ENCODE measurements at places on chromosomes 4 and X. TPM values are rescaled to one million over a fixed set of nuclear protein-coding genes. Genes with fewer than 3 reads are reported as not detected.

GRCh38 chr4:27085396-27085795 is 224.8 kb downstream of the STIM2 start:
- no peak for DNase-seq

PHOX2B gene
- not detected for total RNA-seq

XAGE1A gene
- total RNA-seq = not detected

- DNase-seq = no peak
Observed at GRCh38 chr4:173332021-173332487, 2.1 kb downstream of the HMGB2 start.

DNA sequence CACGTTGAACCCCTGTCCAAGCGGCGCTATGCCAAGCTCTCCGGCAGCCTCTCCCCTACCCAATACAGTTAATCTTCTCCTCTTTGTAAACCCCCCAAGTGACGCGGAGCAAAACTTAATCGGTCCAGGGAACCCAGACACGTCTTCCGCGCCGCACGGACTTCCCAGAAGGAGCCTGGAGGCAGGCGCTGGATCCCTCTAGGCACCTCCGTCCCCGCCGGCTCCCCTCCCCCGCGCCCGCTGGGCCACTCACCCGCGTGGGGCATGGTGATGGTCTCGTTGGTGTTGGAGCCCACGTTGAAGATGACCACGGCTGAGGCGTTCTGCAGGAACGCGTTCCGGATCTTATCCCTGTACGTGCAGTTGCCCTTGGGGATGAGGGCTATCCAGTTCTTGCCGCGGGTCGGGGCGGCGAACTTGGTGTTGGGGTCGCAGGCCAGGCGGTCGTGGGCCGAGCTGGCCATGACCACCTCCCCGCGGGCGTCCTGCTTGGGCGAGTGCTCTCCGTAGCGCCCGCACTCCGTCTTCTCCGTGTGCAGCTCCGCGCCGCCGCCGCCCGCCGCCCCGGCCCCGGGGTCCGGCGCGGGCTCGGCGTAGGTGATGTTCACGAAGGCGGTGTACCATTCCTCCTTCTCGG is 1.1 kb downstream of the RNF150 start:
- DNase-seq = no peak

TLL1 gene
- 4.8 TPM for total RNA-seq

DNA sequence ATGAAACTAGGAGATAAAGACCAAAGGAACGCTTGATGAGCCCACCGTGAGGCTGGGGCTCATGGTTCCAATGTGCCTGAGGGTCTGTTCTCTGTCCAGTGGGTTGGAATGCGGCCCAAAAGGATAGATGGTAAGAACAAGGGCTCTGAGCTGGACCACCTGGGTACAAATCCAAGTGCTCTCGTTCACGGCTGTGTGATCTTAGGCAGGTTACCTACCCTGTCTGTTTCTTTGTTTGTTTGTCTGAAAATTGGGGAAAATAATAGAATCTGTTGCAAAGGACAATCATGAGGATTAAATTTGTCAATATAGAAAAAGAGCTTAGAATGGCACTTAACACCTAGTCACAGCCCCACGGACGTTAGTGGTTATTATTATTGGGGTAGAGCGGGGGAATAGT is 36.0 kb downstream of the SMIM20 start:
- no peak for DNase-seq

ZC4H2 gene
- 11.8 TPM for total RNA-seq

KLHL13 gene
- 3.5 TPM for total RNA-seq

NDNF gene
- total RNA-seq = not detected

GRCh38 chr4:7771056-7771455 is 168.6 kb downstream of the AFAP1 start:
- no peak for DNase-seq

DNA sequence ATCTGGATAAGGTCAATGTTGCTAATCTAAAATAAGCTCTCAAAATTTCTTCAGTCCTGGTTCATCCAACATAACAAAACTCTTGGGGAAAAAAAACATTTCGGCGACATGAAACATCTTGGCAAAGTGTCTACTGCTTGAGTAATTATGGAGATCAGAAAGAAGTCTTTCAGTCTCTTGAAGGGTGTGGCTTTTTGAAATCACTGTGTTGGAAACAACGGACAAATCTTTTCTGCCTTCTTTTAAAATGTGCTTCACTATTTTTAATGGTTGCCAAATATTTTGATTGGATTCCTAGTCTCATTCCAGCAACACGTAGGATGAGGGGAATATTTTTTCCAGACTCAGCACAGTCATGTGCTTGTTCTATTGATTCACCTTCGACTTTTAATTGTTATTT is 138.6 kb downstream of the KLHL8 start:
- no peak for DNase-seq

- peak; percentile 57 for DNase-seq
Observed at GRCh38 chr4:48340276-48340964, 909 bp upstream of the SLAIN2 start.

GRCh38 chrX:137313627-137314026 is 252.3 kb upstream of the ZIC3 start:
- no peak for DNase-seq

GRCh38 chrX:56615282-56615681 is 51.9 kb downstream of the UBQLN2 start:
- no peak for DNase-seq

GIMD1 gene
- 0.22 TPM for total RNA-seq

DNA sequence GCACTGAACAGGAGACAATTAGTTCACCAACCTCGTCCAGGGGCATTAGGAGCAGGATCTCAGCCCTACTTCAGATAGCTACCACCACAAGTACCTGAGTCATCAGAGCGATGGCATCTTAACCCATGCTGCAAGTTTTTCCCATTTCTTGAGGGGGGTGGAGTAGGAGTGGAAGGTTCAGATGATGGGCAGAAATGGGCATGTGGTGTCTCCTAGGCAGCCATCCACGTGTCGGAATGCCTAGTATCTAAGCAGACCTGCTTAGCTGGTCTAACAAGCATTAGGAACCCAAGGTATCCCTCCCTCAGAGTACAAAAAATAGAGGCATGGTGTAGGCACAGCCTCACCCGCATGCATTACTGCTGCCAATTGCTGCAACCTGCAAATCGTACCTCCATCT is 159.1 kb upstream of the DGKK start:
- no peak for DNase-seq

CSN1S1 gene
- total RNA-seq = not detected

GRCh38 chr4:76696109-76696508 is 201.8 kb downstream of the SOWAHB start:
- DNase-seq = peak; percentile 8

All from PC-3 (cell line).